H9 (cell line): ENCODE measurements at places on chromosomes 6 and 20. TPM values are rescaled to one million over a fixed set of nuclear protein-coding genes. Genes with fewer than 3 reads are reported as not detected.

DNA sequence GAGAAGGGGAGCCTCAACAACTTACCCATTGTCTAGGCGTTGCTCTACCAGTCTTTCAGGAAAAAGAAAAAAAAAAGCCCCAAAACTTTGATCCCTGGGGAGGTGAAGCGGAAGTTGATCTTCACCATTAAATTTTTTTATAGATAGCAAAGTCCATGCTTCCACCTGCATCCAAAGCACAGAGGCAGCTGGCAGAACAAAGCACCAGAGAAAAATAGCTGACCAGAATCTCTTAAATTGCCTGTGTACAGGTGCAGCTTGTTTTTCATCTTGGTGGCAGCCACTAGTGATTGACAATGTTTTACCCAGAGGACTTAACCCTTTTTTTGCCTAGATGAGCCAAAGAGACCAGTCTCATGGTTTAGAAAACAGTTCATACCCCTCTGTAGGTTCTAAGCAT is 86.0 kb downstream of the MYB start:
- no peak for DNase-seq
- H3K36me3 ChIP-seq, result no peaks in the 10 kb centered on the region
- H3K4me3 ChIP-seq, result no peak overlapping the region
- H3K27me3 ChIP-seq, result no peaks in the 10 kb centered on the region
- H3K4me1 ChIP-seq, result peaks cover 6% of the 10 kb centered on the region

- DNase-seq, result no peak
- H3K36me3 ChIP-seq, result no peaks in the 10 kb centered on the region
- H3K27me3 ChIP-seq, result no peaks in the 10 kb centered on the region
- H3K4me3 ChIP-seq, result no peak overlapping the region
- no peaks in the 10 kb centered on the region; the same call in 1 of the 2 replicates for H3K4me1 ChIP-seq
Measured at GRCh38 chr6:90168693-90169131, 127.9 kb downstream of the BACH2 start.

The NHSL1 gene
- total RNA-seq, result 28.7 and 30.8 TPM in 2 replicates

DNA sequence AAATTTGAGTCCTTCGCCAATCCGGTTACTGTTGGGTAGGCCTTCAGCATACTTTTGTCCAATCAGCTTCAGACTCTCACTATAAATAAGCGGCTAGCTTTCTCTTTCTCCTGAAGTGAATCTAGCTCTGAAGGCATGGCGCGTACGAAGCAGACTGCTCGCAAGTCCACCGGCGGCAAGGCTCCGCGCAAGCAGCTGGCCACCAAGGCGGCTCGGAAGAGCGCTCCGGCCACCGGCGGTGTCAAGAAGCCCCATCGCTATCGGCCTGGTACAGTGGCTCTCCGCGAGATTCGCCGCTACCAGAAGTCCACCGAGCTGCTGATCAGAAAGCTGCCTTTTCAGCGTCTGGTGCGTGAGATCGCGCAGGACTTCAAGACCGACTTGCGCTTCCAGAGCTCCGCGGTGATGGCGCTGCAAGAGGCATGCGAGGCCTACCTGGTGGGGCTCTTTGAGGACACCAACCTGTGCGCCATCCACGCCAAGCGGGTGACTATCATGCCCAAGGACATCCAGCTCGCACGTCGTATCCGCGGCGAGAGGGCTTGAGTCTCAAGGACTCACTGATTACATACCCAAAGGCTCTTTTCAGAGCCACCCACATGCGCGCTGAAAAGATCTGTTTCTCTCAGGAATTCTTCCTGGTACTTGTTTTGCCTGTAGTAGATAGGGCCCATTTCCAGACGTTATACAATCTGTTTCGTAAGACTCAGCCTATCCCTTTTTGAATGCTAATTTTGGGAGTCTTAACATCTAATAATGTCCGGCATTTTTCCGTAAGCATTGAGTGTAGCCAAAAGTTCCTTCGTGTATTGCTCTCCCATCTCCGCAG is 102.0 kb downstream of the OR2B2 start:
- no peaks in the 10 kb centered on the region for H3K4me1 ChIP-seq
- peak; percentile 87 for DNase-seq
- no peaks in the 10 kb centered on the region for H3K27me3 ChIP-seq
- peak overlapping the region; percentile 98 for H3K4me3 ChIP-seq
- H3K27ac ChIP-seq, result peak overlapping the region; percentile 74

DNA sequence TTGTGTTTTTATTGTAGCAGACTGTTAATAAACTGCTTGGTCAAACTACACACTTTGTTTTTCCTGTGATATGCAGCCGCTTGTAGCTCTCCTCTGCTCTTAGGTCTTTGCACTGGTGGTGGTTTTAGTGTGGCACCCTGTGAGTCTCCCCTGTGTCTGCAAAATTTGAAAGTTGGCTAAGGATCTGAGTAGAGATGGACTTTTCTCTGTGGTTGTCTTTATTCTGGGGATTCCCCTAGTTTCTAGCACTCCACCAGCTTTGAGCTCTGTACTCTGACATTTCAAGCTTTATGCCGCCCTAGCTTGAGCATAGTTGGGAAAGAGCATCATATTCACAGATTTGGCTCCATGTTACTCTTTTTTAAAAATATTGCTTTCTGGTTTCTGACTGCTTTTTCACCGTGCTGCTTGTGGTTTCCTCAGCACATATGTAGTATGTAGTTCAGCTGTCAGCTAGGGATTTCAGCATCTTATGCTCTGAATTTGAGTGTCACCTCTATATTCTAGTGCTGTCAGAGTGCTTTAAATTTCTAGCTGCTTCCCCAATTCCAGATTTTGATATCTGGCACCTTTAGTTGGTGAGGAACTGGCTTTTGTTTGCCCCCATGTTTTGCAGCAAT is 25.4 kb downstream of the CDYL start:
- H3K27ac ChIP-seq, result no peak overlapping the region
- no peaks in the 10 kb centered on the region for H3K27me3 ChIP-seq
- H3K4me3 ChIP-seq, result no peak overlapping the region
- H3K4me1 ChIP-seq, result peaks cover 4% of the 10 kb centered on the region
- no peak for DNase-seq

DNA sequence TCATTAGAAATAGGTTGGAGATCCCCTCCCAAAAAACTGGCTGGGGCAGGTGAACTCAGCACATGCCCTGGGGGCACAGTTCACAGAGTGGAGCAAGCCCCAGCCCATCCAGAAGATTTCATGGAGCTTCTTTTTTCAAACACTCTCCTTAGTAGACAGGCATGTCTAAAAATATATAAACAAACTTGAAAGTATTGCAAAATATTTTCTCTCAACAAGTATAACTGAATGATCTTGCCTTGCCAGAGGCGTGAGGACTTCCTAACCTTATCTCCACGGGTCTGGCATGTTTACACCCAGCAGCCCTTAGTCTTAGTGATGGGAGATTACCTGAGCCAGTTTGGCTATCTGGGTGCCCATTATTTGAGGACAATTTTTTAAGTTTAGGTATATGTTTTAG is 107.1 kb downstream of the QRSL1 start:
- no peaks in the 10 kb centered on the region for H3K27me3 ChIP-seq
- H3K4me3 ChIP-seq, result no peak overlapping the region
- DNase-seq, result no peak
- no peak overlapping the region for H3K27ac ChIP-seq
- no peaks in the 10 kb centered on the region for H3K4me1 ChIP-seq
- peaks cover 7% of the 10 kb centered on the region for H3K36me3 ChIP-seq

GRCh38 chr20:58214310-58214709 is 14.1 kb downstream of the ANKRD60 start:
- no peak overlapping the region for H3K27ac ChIP-seq
- peaks cover 7% of the 10 kb centered on the region for H3K36me3 ChIP-seq
- H3K4me1 ChIP-seq, result no peaks in the 10 kb centered on the region
- no peak for DNase-seq

DNA sequence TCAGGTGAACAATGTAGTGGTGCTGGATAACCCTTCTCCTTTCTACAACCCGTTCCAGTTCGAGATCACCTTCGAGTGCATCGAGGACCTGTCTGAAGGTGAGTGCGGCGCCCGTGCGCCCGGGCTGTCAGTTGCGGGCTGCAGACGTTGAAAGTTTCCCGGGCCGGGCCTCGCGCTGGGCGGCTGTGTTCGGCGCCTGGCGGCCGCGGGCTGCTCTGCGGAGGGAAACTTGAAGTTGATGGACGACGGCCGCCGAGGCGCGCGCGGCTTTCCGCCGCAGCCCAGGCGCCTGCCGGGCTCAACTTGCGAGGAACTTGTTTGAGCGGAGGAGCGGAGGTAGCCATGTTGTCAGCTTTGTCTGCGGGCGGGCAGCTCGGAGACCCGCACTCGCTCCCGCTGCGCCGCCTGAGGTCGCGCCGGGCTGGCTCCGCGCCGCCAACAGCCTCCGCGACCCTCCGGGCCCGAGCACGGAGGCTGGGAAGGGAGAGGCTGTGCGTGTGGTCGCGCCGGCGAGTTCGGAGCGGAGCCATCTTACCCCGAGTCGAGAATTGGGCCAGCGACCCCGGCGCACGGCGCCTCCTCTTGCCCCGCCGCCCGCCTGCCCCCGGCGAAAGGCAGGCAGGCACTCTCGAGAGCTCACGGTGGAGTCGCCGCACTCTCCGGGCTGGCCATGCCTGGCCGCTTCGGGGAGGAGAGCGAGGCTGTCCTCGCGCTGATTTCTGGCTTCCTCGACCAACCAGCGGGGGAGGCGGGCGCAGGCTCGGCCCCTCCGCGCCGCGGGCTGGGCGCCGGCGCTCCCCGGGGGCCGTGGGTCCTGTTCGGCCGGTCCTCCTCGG is 691 bp downstream of the ASF1A start:
- H3K27ac ChIP-seq, result peak overlapping the region; percentile 55
- peaks cover 11% of the 10 kb centered on the region for H3K36me3 ChIP-seq
- no peaks in the 10 kb centered on the region for H3K27me3 ChIP-seq

DNA sequence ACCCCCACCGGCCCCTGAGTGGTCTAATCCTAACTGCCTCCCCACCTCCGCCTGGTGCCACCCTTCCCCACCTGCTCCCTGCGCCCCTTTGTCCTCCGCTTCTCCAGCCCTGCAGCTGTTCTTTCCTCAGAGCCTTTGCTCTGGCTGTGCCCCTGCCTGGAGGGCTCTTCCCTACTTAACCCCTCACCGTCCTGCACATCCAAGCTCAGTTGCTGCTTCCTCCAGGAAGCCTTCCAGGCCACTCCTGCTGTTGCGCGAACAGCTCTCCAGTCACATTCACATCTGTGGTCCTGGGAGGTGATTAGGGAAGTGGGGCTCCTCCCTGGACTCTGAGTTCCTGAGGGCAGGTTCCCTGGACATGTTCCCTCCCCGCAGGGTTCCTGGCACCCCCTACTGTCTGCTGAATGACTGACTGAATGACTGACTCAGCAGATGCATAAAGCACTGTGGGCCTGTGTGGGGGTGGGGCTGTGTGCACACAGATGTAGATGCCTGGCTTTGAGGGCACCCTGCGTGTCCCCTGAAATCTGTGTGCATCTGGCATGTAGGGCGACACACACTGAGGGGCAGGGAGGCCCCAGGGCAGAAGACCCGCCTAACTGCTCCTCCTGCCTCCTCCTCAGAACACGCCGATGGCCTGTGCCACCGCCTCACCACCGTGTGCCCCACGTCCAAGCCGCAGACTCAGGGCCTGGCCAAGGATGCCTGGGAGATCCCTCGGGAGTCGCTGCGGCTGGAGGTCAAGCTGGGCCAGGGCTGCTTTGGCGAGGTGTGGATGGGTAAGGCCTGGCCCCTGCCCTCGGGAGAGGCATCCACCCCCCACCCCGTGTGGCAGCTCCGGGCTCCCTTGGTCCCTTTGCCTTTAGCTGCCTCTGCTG is 51.4 kb downstream of the SRC start:
- no peak overlapping the region for H3K27ac ChIP-seq
- DNase-seq, result no peak
- H3K4me3 ChIP-seq, result peak overlapping the region; percentile 71
- H3K27me3 ChIP-seq, result no peaks in the 10 kb centered on the region
- peaks cover 37% of the 10 kb centered on the region for H3K36me3 ChIP-seq

The ULBP1 gene
- 1.6 and 2.1 TPM in 2 replicates for total RNA-seq

- H3K36me3 ChIP-seq, result peaks cover 30% of the 10 kb centered on the region
- no peak overlapping the region for H3K4me3 ChIP-seq
- H3K27me3 ChIP-seq, result no peaks in the 10 kb centered on the region
- no peak overlapping the region for H3K27ac ChIP-seq
- DNase-seq, result no peak
- no peaks in the 10 kb centered on the region for H3K4me1 ChIP-seq
Measured at GRCh38 chr6:14397518-14397901, 279.9 kb downstream of the CD83 start.

DNA sequence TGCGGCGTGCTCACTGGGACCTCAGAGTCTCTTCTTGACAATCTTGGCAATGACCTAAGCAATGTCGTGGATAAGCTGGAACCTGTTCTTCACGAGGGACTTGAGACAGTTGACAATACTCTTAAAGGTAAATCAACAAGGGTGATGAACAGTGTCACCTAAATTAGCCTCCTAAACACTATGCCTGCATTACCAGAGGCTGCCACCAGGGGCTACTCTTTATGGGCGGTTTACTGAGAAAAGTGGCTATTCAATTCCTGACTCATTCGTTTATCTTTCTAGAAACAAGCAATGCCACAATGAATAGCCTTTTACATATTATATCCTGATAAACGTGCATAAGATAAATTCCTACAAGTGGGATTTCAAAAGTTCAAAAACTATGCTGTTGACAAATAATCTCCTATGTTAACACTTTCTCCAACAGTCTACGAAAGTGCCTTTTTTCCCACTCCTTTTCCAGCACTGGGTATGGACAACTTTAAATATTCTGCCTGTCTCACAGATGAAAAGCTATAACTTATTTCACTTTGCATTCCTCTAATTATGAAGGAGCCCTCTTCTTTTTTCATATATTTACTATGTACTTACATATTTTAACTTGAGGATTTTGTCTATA is 1.3 kb downstream of the BPIFA2 start:
- H3K4me1 ChIP-seq, result no peaks in the 10 kb centered on the region
- no peak for DNase-seq
- H3K36me3 ChIP-seq, result peaks cover 7% of the 10 kb centered on the region
- H3K27ac ChIP-seq, result no peak overlapping the region
- H3K27me3 ChIP-seq, result no peaks in the 10 kb centered on the region

The TMEM244 gene
- not detected in 2 replicates for total RNA-seq

The ASIP gene
- not detected in 2 replicates for total RNA-seq

DNA sequence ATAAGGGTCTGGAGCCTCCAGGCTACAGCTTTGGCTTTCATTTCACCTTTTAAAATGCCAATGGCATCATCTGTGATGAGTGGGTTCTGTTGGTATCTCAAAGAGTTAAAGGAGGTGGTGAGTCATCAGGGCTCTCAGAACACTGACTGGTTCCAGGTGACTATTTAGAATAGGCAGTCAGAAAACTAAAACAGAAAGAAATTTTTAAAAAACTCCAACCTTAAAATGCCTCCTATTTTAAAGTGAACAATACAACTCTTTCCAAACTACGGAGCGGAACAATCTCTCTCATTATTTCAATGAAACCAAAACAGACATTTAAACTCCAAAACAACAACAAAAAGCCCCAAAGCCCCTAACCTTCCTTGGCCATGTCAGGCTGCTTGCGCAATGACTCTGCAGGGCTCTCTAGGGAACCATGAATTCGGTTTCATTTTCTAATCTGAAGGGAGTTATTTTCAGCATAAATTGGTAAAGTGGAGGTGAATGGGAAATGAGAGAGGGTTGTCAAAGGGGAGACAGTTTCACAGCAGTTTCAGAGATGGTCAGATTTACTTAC is 194.9 kb downstream of the KIF6 start:
- no peak overlapping the region for H3K27ac ChIP-seq
- DNase-seq, result no peak
- no peaks in the 10 kb centered on the region for H3K27me3 ChIP-seq
- H3K36me3 ChIP-seq, result peaks cover 29% of the 10 kb centered on the region
